Urinary bladder (tissue), 4 donors: ENCODE measurements at places on chromosomes 16 and 17.

GRCh38 chr16:59326955-59327354 is 592.8 kb upstream of the GOT2 start:
- DNase-seq: no peak

DNA sequence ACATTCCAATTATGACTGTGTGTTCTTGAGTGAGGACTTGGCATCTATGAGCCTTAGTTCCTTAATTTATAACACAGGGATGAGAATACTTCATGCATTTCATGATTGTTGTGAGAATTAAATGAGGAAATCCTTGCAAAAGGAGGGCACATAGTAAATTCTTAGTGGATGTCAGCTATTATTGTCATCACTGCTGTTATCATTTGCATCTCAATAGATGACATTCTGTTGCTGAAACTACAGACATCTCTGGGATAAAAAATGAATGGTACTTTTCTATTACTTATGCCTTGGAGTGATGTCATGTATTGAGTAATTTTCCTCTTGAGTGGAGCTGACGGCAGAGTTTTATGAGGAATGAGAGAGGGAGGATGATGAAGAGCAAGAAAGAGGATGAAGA is 184.4 kb upstream of the CDH11 start:
- no peak for DNase-seq

DNA sequence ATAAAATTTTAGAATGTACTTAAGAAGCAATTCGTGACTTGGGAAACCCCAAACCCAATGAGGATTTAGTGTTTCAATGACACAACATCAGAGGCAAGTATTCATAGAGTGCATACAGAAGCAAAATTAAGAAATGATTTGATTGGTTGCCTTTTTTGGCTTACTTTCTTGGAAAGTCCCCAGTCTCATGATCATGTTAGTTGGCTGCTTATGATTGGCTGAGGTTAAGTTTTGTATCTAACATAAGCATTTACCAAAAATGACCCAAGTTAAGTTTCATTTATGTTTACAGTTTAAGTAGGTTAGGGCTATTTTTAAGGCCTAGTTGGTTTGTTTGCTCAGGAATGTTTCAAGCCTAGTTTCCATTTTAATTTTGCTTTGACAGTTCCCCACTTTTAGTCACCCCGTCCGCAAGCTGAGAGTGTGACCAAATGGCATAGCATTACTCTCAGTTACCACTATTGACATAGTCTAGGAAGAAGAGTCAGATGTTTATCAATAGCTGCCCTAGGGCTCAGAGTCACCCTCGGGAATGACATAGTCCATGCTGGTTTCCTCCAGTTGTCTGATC is 36.2 kb downstream of the DGKE start:
- no peak for DNase-seq

GRCh38 chr17:57210224-57210553 is 46.1 kb upstream of the MSI2 start:
- no peak for DNase-seq

DNA sequence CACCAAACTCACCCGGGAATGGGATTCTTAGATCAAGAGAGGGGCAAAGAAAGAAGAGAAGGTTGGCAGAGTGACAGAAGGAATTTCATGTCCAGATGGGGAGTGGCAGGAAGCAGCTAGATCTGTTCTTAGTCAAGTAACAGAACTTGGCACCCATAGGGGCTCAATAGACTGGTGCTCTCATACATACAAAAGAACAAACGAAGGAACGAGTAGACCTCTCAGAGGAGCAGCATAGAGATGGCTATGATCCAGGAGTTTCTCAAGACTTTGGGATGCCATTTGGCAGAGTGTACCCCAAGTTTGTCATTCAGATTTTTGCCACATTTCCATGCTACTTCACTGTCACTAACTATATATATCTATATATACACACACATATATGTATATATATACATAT is 47.9 kb downstream of the GINS3 start:
- no peak for DNase-seq

GRCh38 chr16:3364774-3365427 is 9.2 kb downstream of the OR2C1 start:
- DNase-seq: peak; percentile 77

DNA sequence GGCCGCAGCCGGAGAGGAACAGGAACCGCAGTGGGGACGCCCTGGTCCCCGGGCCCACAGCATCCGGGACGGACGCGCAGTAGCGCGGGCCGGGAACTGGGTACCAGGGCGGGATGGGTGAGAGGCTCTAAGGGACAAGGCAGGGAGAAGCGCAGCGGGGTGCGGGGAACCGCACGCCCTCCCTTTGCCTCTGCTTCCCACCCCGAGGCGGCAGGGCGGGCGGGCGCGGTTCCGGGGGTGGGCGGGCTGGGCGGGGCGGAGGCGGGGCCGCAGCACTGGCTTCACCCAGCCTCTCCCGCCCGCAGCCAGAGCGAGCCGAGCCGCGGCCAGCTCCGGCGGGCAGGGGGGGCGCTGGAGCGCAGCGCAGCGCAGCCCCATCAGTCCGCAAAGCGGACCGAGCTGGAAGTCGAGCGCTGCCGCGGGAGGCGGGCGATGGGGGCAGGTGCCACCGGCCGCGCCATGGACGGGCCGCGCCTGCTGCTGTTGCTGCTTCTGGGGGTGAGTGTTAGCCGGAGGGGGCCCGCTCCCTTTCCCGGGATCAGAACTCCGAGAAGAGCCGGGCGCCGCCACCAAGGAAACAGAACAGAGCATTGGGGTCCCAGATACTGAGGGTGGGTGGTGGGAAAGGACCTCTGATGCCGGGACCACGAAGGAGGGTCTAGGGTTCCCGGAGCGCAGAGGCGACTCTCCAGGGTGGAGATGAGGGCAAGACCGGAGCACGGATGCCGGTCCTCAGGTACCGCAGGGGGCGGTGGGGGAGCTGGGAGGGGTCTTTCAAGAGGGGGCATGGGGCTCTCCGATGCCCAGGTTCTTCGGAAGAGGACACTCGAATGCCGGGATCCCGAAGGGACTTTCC is at the start of gene NGFR:
Gene NGFR (plus strand): TSS at position 308 of the 856 bp plus-strand sequence. CDS start 125 bp downstream, at position 433.
- no peak for DNase-seq

DNA sequence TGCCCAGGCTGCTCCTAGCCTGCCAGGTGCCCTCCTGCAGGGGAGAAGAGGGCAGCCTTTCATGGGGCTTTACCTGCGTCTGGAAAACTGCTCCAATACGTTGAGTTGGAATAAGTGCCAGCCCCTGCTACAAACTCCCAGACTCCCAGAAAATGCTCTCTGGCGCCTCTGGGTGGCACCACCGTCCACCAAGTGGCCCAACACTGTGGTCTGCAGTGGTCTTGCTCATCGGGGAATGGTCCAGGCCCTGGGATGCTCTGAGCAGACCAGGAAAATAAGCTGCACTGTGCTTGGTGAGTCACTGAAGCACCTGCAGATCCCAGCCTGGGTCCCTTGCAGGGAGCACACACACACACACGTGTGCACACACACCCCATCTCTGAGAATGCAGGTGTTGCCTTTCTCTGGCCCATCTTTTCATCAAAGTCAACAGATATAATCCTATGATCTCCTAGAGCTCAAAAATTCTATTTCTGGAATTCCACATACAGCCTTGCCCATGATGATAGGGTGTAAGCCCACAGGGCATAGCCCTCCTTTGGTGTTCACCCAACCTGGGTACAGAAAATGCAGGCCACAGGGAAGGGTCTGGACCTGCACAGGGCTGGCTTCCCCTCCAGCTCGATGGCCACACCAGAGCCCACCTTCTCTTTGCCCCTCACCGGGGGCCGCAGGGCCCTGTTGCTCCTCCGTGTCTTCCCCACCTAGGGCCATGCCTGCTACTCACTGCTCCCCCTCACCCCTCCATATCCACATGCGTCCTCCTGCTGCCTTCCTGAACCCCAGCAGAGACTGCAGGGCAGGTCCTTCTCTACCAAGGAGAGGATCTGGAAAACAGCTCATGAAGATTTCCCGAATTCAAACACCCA is 20.5 kb downstream of the CDIP1 start:
- DNase-seq: no peak
